ENCODE measurements at places on chromosomes 4 and X. TPM values are rescaled to one million over a fixed set of nuclear protein-coding genes. Genes with fewer than 3 reads are reported as not detected.

SATL1 gene
- total RNA-seq = not detected

STK32B gene
- total RNA-seq = 0.98 TPM

DTHD1 gene
- 6.8 TPM for total RNA-seq

TRIM75 gene
- not detected for total RNA-seq

TMPRSS11B gene
- not detected for total RNA-seq

ASB12 gene
- total RNA-seq = not detected

LONRF3 gene
- total RNA-seq = 24.6 TPM

RTL3 gene
- total RNA-seq = not detected

CORIN gene
- 0.55 TPM for total RNA-seq

PRSS12 gene
- 27.2 TPM for total RNA-seq

PDE6B gene
- total RNA-seq = 11.1 TPM

PSAPL1 gene
- total RNA-seq = not detected

SLITRK4 gene
- 0.63 TPM for total RNA-seq

CCDC149 gene
- total RNA-seq = 22.3 TPM

SGMS2 gene
- total RNA-seq = 274 TPM

SYTL5 gene
- 0.30 TPM for total RNA-seq

RAB9A gene
- total RNA-seq = 12.6 TPM

WNK3 gene
- total RNA-seq = 0.89 TPM

FAT1 gene
- total RNA-seq = 76.6 TPM
